Breast epithelium (tissue), 4 donors: ENCODE measurements at places on chromosomes 3 and 15. TPM values are rescaled to one million over a fixed set of nuclear protein-coding genes. Genes with fewer than 3 reads are reported as not detected.

DNA sequence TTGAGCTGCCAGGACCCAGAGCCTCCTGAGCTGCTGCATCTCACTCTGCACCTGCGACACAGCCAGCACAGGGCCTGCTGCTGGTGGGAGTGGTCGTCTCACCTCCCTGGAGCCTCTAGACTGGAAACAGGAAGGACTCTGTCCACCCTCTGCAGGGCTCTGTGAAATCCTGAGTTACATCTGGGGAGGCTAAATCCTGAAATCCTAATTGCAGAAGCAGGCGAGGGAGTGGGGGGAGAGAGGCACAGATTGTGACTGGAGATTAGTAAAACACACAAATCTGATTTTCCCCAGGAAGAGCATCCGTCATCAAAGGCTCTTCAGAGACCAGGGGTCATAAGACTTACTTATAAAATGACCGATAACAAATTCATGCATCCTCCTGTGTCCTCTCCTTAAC, 31.6 kb upstream of the GABRG3 start:
- no peaks in the 10 kb centered on the region for H3K4me1 ChIP-seq
- H3K27ac ChIP-seq = no peak overlapping the region
- DNase-seq = no peak
- H3K27me3 ChIP-seq = no peaks in the 10 kb centered on the region
- no peaks in the 10 kb centered on the region for H3K36me3 ChIP-seq
- H3K4me3 ChIP-seq = no peak overlapping the region

GRCh38 chr3:127607675-127608361, 9.6 kb downstream of the MCM2 start:
- H3K27me3 ChIP-seq = no peaks in the 10 kb centered on the region
- H3K4me1 ChIP-seq = no peaks in the 10 kb centered on the region
- no peak overlapping the region for H3K4me3 ChIP-seq
- no peak overlapping the region for H3K27ac ChIP-seq
- H3K36me3 ChIP-seq = no peaks in the 10 kb centered on the region

DNA sequence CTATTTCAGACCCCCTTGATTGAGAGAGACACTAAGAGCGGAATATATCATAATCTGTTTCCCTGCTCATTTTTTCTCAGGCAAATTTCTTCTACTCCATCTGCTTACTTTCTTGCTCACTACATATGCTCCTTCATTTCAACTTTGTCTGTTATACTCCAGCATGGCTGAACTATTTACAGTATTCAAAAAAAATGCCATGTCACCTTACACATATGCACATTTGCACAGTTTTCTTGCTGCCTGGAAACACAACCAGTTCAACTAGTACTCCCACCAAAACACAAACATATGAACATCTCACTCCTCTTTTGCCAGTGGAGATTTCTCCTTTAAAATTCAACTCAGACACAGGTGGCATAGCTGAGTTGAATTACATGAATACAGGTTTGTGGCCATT, 1142.1 kb upstream of the CADM2 start:
- H3K27me3 ChIP-seq = no peaks in the 10 kb centered on the region
- no peak overlapping the region for H3K27ac ChIP-seq
- no peak overlapping the region for H3K4me3 ChIP-seq
- H3K4me1 ChIP-seq = no peaks in the 10 kb centered on the region
- no peak for DNase-seq
- no peaks in the 10 kb centered on the region for H3K36me3 ChIP-seq

DNA sequence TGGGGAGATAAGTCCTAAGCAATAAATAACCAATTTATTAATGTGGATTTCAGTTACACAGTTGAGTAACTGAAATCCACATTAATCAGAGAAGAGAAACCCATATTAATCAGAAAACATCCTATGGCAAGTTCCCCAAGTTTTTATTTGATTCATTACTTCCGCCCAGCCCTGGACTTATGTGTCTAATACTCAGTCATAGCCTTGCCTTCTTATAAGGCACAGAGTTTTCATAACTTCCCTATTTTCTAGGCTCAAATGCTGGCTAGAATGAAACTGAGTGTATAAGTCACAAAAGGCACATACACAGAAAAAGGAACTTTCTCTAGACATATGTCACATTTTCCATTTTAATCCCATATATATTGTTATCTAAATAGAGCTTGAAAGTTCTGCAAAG, 28.8 kb downstream of the CD47 start:
- no peaks in the 10 kb centered on the region for H3K4me1 ChIP-seq
- no peak for DNase-seq
- H3K27me3 ChIP-seq = no peaks in the 10 kb centered on the region
- no peaks in the 10 kb centered on the region for H3K36me3 ChIP-seq
- no peak overlapping the region for H3K4me3 ChIP-seq
- H3K27ac ChIP-seq = no peak overlapping the region

DNA sequence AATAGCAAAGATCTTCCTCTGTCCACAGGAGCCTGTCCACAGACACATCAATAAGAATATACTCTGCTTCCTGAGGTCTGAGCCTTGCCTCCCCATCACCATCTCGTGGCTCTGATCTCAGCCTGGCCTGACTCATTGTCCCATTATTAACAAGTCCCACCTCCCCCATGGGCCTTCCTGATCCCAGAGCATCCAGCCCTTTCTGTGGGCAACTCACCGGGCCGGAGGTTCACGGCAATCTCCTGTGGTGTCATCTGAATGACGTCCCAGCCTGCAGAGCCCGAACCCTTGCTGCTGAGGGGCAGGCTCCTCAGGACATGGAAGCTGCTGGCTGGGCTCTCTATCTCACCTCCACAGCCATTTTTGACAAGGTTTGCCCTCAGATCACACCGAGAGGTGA, 28.1 kb downstream of the ITGB5 start:
- H3K27ac ChIP-seq = peak overlapping the region; percentile 74
- DNase-seq = no peak
- H3K27me3 ChIP-seq = no peaks in the 10 kb centered on the region
- H3K4me1 ChIP-seq = no peaks in the 10 kb centered on the region
- no peaks in the 10 kb centered on the region for H3K36me3 ChIP-seq
- H3K4me3 ChIP-seq = no peak overlapping the region

DNA sequence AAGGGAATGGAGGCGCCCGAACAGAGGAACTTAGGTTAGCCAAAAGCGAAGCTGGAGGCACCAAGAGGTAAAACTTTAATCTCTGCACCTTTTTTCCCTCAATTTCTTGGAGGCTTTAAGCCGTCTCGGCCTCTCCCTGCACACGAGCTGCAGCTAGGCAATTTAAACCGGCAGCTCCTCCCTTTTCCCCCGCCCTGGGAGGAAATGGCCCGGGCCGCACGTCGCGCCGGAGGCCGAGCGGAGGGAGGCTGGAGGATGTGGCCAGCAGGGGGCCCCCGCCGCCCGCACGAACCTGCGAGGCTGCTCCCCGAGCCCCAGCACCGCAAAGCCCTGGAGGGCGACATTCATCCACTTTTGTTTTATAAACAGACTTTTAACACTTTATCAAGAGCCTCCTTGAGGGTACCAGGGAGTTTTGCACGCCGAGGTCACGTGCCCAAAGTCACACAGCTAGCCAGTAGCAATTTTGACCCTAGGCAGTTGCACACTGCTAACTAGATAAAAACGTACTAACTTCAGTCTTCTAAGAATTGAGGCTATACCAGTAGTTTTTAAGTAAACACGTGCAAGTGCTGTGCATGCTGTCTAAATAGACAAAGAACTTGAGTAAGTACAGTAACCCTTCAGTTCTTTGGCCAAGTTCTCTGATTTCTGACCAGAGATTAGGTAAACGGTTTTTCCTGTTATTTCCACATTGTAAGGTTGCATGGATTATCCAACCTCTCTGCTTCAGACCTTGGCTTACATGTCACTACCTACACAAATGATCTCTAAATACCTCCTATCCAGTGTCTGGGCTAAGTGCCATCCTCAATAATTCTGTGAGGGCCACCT, 668 bp upstream of the XXYLT1 start:
- peaks cover 8% of the 10 kb centered on the region for H3K4me1 ChIP-seq
- peak overlapping the region; percentile 72 for H3K4me3 ChIP-seq
- DNase-seq = peak; percentile 63
- H3K36me3 ChIP-seq = no peaks in the 10 kb centered on the region
- H3K27me3 ChIP-seq = no peaks in the 10 kb centered on the region
- H3K27ac ChIP-seq = peak overlapping the region; percentile 14

GRCh38 chr3:112875561-112875960, 28.9 kb upstream of the CD200R1L start:
- H3K4me3 ChIP-seq = no peak overlapping the region
- no peaks in the 10 kb centered on the region for H3K36me3 ChIP-seq
- H3K4me1 ChIP-seq = no peaks in the 10 kb centered on the region
- no peaks in the 10 kb centered on the region for H3K27me3 ChIP-seq

DNA sequence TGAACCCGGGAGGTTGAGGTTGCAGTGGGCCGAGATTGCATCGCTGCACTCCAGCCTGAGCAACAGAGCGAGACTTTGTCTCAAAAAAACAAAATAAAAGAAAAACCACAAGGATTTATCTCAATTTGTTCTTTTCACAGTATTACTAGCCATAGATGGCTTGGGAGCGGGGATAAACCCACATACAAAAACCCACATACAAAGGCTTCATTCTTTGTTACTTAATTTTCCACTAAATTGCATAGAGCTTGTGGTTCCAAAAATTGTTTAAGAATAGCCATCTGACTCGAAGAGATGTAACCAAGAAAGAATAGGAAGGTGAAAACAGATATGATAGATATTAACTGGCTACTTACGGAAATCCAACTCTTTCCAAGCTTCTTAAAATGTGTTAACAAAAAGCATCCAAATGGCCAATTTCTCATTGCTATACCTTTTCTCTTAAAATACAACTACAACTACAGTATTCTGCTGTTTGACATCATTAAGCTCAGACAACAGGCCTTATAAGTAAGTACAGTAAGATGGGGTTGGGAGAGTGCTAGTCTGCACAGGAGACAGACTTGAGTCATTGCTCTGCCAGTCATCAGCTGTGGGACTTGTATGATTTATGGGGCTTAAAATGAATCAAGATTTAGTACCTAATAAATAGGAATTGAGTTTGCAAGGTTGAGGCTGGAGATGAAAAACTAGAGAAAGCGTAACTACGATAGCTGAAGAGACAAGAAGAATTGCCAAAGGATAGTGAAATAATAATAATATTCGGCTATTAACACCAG, 96.6 kb upstream of the PLXND1 start:
- no peaks in the 10 kb centered on the region for H3K27me3 ChIP-seq
- no peak for DNase-seq
- no peak overlapping the region for H3K27ac ChIP-seq
- H3K4me3 ChIP-seq = no peak overlapping the region
- H3K4me1 ChIP-seq = no peaks in the 10 kb centered on the region

- no peak for DNase-seq
- H3K4me1 ChIP-seq = no peaks in the 10 kb centered on the region
- H3K27ac ChIP-seq = no peak overlapping the region
- H3K4me3 ChIP-seq = no peak overlapping the region
Measured at GRCh38 chr3:144289057-144289456, 317.4 kb downstream of the DIPK2A start.

The NAALADL2 gene
- total RNA-seq = 12.0 TPM

DNA sequence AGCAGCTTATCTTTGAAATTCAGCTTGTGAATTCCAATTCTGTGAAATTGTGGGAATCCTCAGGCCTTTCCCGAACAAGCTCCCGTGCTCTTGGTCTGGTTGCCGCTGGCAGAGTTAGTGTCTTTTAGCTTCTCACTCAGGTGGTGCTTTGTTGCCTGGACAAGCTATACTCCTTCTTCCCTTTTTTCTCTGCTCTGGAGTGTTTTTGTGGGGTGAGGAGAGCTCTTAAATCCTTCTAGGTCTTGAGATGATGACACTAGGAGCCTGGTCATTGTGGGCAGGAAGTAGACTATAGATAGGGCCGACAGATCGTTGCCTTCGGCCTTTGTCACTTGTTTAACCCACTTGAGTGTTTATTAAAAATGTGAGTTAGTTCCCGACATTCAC, 93.8 kb downstream of the SLCO3A1 start:
- no peak for DNase-seq
- H3K27me3 ChIP-seq = no peaks in the 10 kb centered on the region
- H3K4me1 ChIP-seq = peaks cover 25% of the 10 kb centered on the region
- peak overlapping the region; percentile 82 for H3K27ac ChIP-seq
- H3K4me3 ChIP-seq = no peak overlapping the region

The ZDHHC19 gene
- not detected for total RNA-seq

The TMA7 gene
- 343 TPM for total RNA-seq
